Thoracic aorta (tissue), 2 donors: ENCODE measurements at places on chromosomes 1 and 21. TPM values are rescaled to one million over a fixed set of nuclear protein-coding genes. Genes with fewer than 3 reads are reported as not detected.

GRCh38 chr1:150791585-150791984, 16.5 kb downstream of the CTSK start:
- no peak overlapping the region for H3K4me3 ChIP-seq
- H3K27me3 ChIP-seq = no peaks in the 10 kb centered on the region
- H3K36me3 ChIP-seq = no peaks in the 10 kb centered on the region
- no peak overlapping the region for H3K27ac ChIP-seq
- DNase-seq = no peak

DNA sequence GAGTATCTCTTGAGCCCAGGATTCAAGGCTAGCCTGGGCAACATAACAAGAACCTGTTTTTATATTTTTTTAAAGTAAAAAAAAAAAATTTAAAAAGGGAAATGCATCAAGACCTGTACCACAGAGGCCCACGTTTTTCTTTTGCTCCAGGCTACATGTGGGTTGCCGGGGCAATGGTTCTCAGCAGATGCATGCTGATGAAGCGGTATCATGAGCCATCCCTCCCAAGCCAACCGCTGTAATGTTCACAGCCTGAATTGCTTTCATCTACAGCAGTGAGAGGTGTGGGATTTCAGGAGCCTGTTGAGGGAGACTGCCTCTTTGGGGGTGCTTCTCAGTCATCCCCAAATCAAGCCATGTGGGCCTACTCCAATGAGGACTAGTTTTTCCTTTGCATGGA, 60.5 kb downstream of the CD58 start:
- no peaks in the 10 kb centered on the region for H3K27me3 ChIP-seq
- no peak for DNase-seq
- no peak overlapping the region for H3K4me3 ChIP-seq
- peaks cover 12% of the 10 kb centered on the region for H3K4me1 ChIP-seq
- no peaks in the 10 kb centered on the region for H3K36me3 ChIP-seq

DNA sequence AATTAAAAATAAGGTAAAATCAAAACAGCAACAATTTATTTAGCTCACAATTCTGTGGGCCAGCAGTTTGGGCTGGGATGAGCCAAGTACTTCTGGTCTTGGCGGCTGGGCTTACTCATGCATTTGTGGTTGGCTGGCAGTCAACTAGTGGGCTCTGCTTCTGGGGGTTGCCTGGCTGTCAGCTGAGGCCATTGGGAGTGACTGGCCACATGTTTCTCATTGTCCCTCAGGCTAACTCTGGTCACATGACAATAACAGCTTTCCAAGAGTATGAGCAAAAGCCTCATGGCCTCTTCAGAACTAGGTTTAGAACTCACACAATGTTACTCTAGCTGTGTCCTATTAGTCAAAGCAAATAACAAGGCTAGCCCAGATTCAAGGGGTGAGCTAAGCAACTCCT, 15.6 kb upstream of the CHIA start:
- no peak overlapping the region for H3K27ac ChIP-seq
- H3K4me1 ChIP-seq = no peaks in the 10 kb centered on the region
- H3K4me3 ChIP-seq = no peak overlapping the region
- DNase-seq = no peak
- H3K27me3 ChIP-seq = peaks cover 3% of the 10 kb centered on the region
- H3K36me3 ChIP-seq = no peaks in the 10 kb centered on the region

DNA sequence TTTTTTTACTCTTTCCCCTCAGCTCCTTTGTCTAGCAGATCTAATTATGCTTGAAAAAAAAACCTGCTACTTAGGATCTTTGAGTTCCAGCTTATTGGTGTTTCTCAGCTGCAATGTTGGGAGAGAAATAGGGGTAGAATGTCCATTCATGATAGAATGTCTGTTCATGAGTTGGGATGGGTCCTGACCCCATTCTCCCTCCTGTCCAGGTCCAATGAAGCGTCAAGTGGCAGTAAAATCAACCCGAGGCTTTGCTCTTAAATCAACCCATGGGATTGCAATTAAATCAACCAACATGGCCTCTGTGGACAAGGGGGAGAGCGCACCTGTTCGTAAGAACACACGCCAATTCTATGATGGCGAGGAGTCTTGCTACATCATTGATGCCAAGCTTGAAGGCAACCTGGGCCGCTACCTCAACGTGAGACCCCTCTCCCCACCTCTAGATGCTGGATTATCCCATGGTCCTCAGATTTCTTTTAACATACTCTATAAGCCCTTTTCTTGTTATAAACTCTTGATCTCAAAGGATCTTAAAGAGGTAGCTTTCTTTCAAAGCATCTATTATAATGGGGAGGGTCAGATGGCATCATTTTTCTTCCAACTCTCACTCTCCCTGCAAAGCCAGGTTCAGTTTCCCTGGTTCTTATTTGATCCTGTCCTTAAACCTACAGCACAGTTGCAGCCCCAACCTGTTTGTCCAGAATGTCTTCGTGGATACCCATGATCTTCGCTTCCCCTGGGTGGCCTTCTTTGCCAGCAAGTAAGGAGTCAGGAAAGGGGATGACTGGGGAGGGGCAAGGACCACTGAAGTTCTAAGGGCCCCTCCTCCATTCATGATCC, 11.1 kb downstream of the CERS2 start:
- no peak overlapping the region for H3K4me3 ChIP-seq
- no peak for DNase-seq
- H3K27ac ChIP-seq = no peak overlapping the region
- no peaks in the 10 kb centered on the region for H3K27me3 ChIP-seq

GRCh38 chr21:21238629-21239400, 240.6 kb downstream of the NCAM2 start:
- H3K4me1 ChIP-seq = no peaks in the 10 kb centered on the region
- H3K36me3 ChIP-seq = no peaks in the 10 kb centered on the region
- H3K4me3 ChIP-seq = no peak overlapping the region
- no peaks in the 10 kb centered on the region for H3K27me3 ChIP-seq

DNA sequence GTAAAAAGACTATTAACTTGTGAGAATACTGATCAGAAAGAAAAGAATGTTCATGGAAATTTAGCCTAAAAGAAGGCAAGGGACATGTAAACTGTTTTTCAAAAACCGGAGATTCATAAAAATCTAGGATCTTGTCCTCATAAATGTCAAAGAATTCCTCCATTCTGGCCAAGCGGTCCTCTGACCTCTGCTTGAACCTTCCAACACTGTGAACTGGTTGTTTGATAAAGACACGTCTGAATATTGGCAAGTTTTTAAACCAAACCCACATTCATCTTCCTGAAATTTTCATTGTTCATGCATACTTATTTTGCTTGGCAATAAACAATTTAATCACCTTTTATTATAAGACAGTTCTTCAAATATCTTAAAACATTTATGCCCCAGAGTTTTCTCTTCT, 19.8 kb downstream of the ASPM start:
- H3K27me3 ChIP-seq = no peaks in the 10 kb centered on the region
- no peak for DNase-seq
- no peaks in the 10 kb centered on the region for H3K36me3 ChIP-seq
- H3K4me3 ChIP-seq = no peak overlapping the region
- H3K27ac ChIP-seq = no peak overlapping the region

DNA sequence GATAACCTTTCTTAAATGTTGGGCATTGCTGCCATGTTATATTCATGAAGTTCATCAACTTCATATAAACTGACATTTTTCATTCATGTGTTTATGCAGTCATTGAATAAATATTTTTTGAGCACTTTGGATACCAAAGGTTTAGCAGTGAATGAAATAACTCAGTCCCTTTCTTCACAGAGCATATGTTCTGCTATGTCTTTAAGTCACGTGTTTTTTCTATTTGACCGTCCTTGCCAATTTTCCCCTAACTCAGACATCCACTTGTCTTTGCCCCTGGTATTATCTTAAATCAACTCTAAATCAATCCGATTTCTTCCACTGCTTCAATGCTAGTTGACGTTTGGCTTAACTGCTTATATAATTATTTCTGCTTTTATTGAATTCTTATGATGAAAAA, 16.6 kb downstream of the ADARB1 start:
- no peaks in the 10 kb centered on the region for H3K27me3 ChIP-seq
- H3K36me3 ChIP-seq = peaks cover 4% of the 10 kb centered on the region
- no peak overlapping the region for H3K27ac ChIP-seq
- no peak for DNase-seq
- H3K4me1 ChIP-seq = peaks cover 85% of the 10 kb centered on the region
- no peak overlapping the region for H3K4me3 ChIP-seq

DNA sequence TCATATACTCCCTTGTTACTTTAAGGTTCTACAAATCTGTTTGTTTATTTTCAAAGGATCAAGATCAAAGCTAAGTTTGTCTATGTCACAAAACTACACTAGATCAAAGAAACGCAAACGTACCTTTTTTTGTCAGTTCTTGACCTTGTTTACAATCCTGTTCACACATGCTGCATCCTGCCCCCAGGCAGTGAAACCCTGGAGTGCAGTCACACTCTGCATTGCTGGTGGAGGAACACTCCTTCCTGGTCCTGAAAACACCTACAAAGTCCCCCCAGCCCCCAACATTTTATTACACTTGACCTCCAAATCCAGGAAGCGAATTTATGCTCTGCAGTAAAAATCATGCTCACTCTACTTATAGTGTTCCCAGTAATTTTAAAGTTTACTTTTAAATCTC, 2.6 kb downstream of the TNFRSF9 start:
- DNase-seq = no peak
- no peak overlapping the region for H3K27ac ChIP-seq
- peaks cover 34% of the 10 kb centered on the region for H3K4me1 ChIP-seq

GRCh38 chr1:232655028-232655745, 25.3 kb upstream of the SIPA1L2 start:
- H3K4me1 ChIP-seq = no peaks in the 10 kb centered on the region
- H3K4me3 ChIP-seq = no peak overlapping the region
- no peaks in the 10 kb centered on the region for H3K27me3 ChIP-seq
- no peaks in the 10 kb centered on the region for H3K36me3 ChIP-seq
- H3K27ac ChIP-seq = no peak overlapping the region
- no peak for DNase-seq

DNA sequence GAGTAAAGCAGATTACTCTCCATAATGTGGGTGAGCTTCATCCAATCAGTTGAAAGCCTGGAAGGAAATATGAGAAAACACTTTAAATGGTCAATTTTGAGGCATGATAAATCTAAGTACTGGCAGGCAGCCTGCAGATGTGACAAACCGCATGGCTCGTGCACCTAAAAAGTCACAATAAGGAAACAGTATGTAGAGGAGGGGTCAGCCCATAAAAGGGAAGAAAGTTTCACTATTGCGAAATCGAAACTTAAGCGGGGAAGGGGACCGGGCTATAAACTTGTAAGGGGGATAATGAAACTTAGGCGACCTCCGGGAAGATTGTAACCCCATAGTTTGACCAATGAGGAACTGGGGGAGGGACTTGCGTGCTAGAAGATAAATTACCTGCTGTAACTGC, 109.8 kb downstream of the PLPPR4 start:
- no peaks in the 10 kb centered on the region for H3K27me3 ChIP-seq
- H3K4me1 ChIP-seq = no peaks in the 10 kb centered on the region
- H3K27ac ChIP-seq = no peak overlapping the region
- no peaks in the 10 kb centered on the region for H3K36me3 ChIP-seq
- H3K4me3 ChIP-seq = no peak overlapping the region

- no peaks in the 10 kb centered on the region for H3K4me1 ChIP-seq
- H3K27ac ChIP-seq = no peak overlapping the region
- DNase-seq = no peak
- no peaks in the 10 kb centered on the region for H3K36me3 ChIP-seq
These were observed 21.8 kb downstream of the VTCN1 start for GRCh38 chr1:117188816-117189437.

DNA sequence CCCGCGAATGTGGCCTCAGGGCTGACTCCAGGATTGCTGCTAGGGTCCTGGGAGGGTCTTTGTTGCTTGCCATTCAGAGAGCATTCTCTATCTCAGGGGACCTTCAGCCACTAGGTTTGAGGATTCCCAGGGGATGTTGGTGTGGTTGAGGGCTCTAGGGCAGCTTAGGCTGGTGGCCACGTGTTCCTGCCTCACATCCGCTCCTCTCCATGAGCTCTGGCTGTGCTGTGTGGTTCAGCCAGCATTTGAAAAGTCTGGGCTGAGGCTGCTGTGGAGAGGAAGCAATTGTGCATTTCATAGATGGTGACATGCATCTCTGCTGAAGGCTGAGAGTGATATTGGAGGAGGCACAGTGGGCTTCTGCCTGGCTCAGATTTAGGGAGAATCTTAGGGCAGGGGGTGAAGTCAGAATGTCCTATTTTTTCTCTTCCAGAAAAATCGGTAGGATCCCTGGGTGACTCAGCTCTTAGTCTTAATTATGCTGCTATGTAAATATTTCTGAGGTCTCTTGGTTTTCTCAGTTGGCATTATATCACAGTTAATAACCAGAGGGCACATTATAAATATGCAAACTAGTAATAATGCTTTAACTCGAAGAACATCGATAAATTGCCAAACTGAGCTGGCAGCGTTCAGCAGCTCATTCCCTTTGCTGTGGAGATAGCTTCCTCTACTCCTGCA, 182.3 kb downstream of the CAMTA1 start:
- H3K27ac ChIP-seq = no peak overlapping the region
- H3K4me3 ChIP-seq = no peak overlapping the region
- H3K4me1 ChIP-seq = no peaks in the 10 kb centered on the region
- no peak for DNase-seq

- no peak overlapping the region for H3K27ac ChIP-seq
- H3K4me1 ChIP-seq = no peaks in the 10 kb centered on the region
- no peak overlapping the region for H3K4me3 ChIP-seq
These were observed 17.1 kb downstream of the ATP6V1G3 start for GRCh38 chr1:198523182-198523950.

DNA sequence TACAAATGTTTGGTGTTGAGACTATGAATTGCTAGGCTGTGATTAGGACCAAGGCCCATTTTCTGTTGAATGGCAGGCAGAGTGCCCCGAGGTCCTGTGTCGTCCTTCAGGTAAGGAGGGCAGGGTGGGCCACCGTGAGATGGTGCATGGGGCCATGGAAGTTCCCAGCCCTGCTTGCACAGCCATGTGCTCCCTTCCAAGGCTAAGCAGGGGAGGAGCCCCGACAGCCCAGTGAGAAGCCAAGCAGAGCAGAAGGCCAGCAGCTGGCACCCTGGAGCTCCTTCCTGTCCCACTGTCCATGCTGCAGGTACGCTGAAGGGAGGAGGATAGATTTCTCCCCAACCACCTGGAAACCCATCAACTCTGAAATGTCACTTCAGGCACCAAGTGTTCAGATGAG, 8.2 kb upstream of the NUAK2 start:
- no peak overlapping the region for H3K4me3 ChIP-seq
- H3K36me3 ChIP-seq = no peaks in the 10 kb centered on the region
- no peaks in the 10 kb centered on the region for H3K4me1 ChIP-seq
- H3K27me3 ChIP-seq = no peaks in the 10 kb centered on the region

IL20 gene
- not detected for total RNA-seq

S100A14 gene
- total RNA-seq = 4.2 TPM

NAXE gene
- 38.3 TPM for total RNA-seq

L1TD1 gene
- 0.63 TPM for total RNA-seq

KRTAP10-8 gene
- total RNA-seq = not detected

CIART gene
- 9.7 TPM for total RNA-seq
